Ascending aorta (tissue), 2 donors: ENCODE measurements at places on chromosomes 2 and 18.

DNA sequence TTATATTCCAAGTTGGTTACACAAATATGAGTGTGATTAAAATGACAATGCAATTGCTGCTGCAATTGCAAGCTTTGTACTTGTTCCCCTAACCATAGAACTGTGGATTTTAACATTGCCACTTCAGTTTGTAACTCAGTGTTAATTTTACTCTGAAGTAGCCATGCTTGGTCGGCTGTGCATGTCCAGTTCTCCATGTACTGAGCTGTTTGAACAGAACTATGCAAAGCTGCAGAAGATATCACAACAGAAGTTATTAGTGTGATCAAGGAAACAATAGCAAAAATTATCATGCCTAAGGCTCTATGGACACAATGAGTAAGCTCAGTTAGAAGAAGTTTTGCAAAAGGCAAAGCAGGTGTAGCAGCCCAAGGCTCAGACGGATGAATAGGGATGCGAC lies 45.3 kb downstream of the CXCR4 start:
- DNase-seq: no peak

- peak; percentile 61 for DNase-seq
These were observed 18.3 kb downstream of the RAMP1 start for GRCh38 chr2:237877576-237878307.

DNA sequence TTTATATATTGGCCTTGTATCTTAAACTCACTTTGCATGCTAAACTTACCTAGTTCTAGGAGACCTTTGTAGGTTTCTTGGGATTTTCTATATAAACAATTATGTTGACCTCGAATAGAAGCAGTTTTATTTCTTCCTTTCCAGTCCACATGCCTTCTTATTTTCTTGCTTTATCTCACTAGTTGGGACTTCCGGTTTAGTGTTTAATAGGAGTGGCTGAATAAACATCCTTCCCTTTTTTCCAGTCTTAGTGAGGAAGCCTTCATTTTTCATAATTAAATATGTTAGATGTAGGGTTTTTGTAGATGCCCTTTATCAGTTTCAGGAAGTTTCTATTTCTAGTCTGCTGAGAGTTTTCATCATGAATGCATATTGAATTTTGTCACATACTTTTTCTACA lies 347.3 kb upstream of the HNRNPA3 start:
- no peak for DNase-seq

DNA sequence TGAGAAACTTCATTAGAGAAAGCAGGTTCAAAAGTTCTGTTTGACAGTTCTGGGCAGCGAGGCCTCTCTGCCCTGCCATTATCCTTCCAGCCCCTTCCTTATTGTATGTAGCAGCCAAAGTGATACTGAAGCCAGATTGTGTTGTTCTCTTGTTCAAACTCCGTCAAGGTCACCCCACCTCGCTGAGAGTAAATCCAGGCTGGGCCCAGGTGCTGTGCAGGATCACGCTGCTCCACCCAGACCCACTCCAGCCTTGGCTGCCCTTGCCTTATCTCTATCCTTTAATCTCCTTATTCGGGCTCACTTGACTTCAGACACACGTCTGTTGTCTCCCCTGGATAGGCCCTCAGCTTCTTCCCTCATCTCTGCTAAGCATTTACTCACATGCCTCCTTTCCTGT lies 196.1 kb downstream of the CPS1 start:
- DNase-seq: no peak

DNA sequence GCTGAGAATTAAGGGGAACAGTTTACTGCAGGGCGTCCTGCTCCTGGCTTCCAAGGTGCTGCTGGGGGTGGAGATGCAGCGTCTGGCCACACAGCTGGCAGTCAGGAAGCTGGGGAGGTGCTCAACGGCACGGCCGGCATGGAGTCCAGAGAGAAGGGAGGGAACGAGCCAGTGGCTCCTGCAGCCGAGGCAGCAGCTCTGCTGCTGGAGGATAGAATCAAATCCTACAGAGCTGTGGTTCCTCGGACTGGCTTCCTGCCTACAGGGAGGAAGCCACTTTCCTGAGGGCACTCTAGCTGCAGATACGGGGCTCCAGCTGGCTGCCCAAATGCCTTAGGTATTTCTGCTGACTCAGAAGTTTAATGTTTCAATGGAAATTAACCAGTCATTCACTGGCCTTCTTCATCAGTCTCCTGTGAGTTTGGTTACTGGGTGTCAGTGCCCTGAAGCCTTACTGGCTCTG lies 266.3 kb downstream of the TWIST2 start:
- no peak for DNase-seq

DNA sequence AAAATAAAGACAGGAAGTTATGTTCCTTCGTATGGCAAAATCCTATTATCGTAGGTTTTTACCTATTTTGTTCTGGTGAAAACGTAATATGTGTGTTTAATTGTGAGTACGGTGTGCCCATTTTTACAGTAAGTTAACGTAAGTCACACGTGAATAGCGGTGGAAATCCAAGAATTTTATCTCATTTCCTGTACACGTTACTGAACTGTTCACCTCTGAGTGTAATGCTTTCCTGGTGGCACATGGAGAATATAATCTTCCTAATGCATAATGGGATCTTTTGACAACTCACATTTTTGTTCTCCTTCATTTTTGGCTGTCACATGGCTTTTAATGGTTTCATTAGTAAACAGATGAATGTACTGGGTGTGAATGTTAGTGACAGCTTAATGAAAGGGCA lies 28.2 kb downstream of the BCL2L11 start:
- no peak for DNase-seq

DNA sequence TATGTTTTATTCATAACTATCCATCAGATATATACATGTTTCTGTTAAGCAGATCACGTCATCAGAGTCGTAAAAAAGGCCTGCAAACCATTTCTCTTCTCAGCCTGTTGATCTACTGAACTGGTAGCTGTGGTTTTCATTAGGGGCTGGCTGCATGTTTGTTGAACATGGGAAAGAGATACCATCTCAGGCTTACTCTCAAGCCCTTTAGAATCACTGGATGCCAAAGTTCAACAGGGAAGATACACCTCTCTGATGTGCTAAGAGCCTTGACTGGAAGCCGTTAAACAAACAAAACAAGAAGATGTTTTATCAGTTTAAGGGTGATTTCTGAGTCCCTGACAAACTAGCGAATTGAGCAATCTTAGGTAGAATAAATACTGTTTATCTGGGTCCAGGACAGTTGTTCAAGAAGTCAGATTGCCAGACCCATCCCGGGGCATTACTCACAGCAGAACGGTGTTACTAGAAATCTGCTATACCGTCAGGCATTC lies 94.5 kb upstream of the LMAN1 start:
- no peak for DNase-seq

DNA sequence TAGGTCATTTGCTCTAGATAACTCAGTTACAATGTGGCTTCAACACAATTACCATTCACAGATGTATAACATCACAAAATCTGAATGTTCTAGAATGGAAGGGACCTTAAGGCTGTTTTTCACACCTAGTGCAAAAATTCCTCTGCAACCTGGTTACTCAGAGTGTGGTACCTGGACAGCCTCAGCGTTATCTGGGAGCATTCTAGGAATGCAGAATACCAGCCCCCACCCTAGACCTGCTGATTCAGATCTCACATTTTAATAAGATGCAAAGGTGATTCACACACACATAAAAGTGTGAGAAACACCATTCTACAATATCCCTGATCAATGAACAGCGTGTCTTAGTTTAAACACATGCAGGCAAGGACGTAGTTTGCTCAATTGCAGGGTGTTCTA lies 233.1 kb downstream of the TDRD15 start:
- no peak for DNase-seq

GRCh38 chr2:29134933-29135332 lies 19.7 kb downstream of the CLIP4 start:
- DNase-seq: no peak

GRCh38 chr18:7902399-7902839 lies 335.3 kb downstream of the PTPRM start:
- no peak for DNase-seq

- no peak for DNase-seq
These were observed 209.5 kb downstream of the LPIN1 start for GRCh38 chr2:11955884-11956291.

- no peak for DNase-seq
These were observed 231.5 kb downstream of the TTC32 start for GRCh38 chr2:19670303-19670702.

- DNase-seq: peak; percentile 80
These were observed 6.3 kb downstream of the C2orf81 start for GRCh38 chr2:74414881-74415761.

GRCh38 chr2:99878581-99879350 lies 263.6 kb downstream of the AFF3 start:
- DNase-seq: no peak

GRCh38 chr2:65934992-65935629 lies 499.8 kb upstream of the MEIS1 start:
- no peak for DNase-seq

DNA sequence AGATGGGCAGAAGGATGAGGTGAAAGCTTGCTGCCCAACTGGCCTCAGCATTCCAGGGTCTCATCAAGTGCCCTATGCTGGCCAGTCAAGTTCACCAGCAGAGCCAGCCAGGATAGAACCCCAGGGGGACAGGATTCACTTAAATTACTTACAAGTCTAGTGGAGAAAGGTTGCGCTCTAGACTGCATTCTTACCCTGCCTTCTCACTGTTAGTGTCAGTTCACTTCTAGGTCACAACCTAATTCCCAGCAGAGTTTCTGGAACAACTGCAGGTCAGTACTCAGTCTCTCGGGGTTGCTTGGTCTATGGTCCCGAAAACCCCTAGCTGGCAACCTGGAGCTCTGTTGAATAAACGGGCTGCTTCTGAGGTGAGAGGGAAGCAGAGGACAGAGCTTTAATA lies 32.9 kb upstream of the GALNT14 start:
- DNase-seq: no peak

DNA sequence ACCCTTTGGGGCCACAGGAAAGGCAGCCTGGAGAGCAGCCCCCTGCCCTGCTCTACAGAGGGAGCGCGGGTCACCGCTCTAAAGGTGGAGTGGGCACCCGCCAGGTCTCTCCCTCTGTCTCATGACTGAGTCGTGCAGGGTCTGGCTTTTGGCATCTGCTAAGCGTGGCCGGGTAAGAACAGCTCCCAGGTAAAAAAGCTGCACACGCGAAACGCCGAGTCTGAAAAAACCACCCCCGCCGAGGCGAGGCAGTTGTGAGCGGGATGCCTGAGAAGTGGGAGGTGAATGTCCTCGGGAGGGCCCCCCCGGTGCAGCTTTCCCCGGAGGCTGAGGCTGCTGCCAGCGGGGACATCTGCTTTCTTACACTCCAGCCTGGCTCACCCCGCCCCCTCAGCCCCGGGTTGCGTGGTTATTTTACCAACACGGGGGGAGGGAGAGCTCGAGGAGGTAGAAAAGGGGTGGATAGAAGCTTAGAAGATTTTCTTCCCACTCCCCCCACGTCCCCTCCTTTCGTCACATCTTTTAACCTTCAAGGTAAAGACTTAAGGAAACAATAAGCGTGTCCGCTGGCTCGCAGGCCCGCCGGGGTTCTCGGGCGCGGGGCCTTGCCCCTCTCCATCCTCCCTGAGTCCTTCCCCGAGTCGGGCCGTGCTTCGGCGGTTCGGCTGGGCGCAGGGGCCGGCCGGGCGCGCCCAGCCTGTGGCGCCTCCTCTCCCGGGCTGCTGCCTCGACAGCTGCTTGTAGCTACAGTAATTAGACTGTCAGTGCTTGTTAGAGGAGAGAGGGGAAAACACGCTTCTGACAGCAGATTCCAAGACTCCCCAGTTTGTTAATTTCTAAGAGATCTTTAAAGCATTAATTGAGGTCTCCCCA lies 70.6 kb upstream of the PSMD14 start:
- DNase-seq: no peak

GRCh38 chr18:32909798-32910561 lies 137.2 kb upstream of the KLHL14 start:
- no peak for DNase-seq

DNA sequence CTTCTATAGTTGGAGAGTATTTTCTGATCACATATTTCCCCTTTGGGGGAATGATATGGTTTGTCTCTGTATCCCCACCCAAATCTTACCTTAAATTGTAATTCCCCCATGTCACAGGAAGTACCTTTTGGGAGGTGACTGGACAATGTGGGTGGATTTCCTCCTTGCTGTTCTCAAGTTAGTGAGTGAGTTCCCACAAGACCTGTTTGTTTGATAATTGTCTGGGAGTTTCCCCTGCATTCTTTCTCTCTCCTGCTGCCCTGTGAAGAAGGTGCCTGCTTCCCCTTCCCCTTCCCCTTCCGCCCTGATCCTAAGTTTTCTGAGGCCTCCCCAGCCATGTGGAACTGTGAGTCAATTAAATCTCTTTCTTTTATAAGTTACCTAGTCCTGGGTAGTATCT lies 222.7 kb upstream of the SLC39A10 start:
- no peak for DNase-seq

DNA sequence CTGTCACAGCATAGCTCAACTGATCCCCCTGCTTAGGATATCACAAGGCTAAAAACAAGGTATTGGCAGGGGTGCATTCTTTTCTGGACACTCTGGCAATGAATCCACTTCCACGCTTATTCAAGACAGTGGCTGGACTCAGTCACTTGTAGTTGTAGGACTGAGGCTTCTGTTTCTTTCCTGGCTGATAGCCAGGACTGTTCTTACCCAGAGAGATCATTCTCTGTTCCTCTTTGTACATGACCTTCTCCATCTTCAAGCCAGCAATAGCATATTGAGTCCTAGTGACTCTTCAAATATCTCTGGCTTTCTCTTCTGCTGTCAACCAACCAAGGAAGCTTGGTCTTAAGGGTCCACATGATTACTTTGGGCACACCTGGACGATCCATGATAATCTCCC lies 241.3 kb downstream of the RBM43 start:
- DNase-seq: no peak

DNA sequence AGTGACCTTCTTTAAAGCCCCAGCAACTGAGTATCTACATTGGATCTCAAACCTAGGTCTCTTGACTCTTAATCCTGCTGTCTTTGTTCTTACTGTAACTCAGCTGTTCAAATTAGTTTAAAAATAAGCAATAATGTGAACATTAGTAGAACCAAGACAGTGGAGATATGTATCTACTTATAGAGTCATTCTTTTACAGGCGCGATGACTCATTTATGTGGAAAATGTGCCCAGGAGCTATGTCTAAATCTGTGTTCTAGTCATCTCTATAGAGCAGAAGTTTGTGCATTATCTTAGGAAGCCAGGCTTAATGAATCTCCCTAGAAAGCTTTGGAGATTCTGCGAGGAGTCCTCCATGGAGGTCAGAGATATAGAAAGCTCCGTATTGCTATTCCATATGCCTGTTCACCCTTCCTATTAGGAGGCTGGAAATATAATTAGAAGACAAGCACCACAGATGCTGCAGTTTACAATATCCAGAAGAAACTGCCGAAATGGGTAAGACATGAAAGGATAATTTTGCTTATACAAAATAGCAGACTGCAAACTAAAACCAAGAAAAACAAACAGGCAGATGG lies 211.6 kb downstream of the TRIB2 start:
- DNase-seq: no peak

DNA sequence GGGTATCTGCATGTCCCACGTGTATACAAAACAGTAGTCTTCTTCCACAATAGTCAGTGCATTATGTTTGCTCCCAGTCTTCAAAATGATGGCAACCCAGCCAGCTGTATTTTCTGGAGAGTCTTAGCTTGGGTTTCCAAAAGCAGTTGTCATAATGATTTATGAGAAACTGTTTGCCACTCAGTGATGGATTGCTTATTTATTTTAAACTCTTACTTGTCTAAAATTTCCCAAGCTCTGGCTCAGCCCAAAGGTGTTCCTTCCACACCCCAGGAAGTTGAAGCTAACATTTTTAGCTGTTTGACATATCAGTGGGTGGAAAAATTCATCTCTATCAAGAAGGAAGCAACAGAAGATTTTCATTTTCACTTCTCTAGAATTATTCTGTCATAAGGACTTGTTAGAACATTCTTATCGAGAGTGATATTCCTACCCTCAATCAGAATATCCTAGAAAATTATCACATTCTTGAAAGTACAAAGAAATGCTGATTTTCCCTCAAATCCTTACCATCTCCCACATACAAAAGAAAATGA lies 78.8 kb downstream of the ASAP2 start:
- DNase-seq: peak; percentile 4
